ENCODE measurements at places on chromosomes 11 and 22.

GRCh38 chr22:25551396-25551795, 13.1 kb upstream of the GRK3 start:
- DNase-seq, result no peak

DNA sequence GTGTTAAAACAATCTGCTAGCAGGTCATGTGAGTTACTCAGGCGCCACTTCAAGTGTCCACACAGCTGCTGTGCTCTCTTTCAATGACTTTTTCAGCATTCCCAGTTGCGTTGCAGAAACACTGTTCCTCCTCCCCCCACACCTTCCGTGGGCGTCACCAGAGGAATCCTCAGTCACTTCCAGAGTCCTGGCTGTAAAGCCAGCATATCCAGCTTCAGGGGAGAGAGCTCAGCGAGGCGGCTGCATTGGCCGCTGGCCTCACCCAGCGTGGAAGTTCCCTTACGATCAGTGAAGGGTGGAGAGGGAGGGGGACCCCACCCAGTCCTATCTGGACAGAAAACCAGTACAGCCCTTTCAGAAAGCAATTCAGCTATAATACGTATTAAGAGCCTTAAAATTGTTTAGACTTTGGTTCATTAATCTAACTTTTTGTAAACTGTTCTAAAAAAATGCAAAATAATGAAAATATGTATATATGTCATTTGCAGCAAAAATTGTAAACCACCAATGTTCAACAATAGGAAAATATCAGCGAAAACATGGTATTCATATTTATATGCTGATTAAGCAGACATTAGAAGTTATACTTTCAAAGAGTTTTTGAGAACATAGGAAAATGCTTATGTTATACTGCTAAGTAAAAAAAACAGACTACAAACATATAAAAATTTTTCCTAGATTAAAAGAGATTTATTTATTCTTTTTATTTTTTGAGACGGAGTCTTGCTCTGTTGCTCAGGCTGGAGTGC, 2.8 kb upstream of the ANO9 start:
- no peak for DNase-seq

GRCh38 chr22:25346859-25347751, 127.7 kb downstream of the CRYBB2 start:
- no peak for DNase-seq

DNA sequence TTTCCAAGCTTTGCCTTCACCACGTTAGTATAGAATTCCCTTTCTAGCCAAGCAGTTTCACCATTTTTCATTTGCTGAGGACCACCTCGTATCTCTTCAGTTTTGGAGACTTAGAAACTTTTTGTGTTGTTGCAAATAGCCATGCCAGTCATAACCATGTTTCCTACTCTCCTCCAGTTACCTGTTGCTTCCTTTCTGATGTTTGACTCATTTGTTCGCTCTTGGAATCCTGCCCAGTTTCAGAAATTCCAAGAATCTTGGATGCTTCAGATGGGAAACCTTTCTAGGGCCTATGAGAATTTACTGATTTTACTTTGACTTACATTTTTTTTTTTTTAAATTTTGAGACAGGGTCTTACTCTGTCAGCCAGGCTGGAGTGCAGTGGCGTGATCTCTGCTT, 65.4 kb downstream of the PPP6R3 start:
- DNase-seq, result no peak

GRCh38 chr11:70415191-70415590, 16.9 kb downstream of the CTTN start:
- DNase-seq, result no peak
